ENCODE measurements at places on chromosomes 1 and 21.

- DNase-seq = no peak
These were observed 30.1 kb upstream of the KCNK2 start for GRCh38 chr1:215052256-215053015.

GRCh38 chr1:59027177-59027576 lies 243.3 kb upstream of the JUN start:
- no peak for DNase-seq

GRCh38 chr1:5847013-5847659 lies 145.1 kb downstream of the NPHP4 start:
- no peak for DNase-seq

DNA sequence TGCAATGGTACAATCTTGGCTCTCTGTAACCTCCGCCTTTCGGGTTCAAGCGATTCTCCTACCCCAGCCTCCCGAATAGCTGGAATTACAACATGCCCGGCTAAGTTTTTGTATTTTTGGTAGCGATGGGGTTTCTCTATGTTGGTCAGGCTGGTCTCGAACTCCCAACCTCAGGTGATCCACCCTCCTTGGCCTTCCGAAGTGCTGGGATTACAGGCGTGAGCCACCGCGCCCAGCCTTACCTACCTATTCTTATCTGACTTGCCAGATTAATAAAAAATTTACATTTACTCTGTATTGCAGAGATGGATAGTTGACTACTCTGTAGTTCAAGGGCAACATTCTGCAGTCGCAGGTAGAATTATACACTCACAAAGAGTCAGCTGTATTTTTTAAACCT lies 359.6 kb downstream of the KCTD3 start:
- no peak for DNase-seq

DNA sequence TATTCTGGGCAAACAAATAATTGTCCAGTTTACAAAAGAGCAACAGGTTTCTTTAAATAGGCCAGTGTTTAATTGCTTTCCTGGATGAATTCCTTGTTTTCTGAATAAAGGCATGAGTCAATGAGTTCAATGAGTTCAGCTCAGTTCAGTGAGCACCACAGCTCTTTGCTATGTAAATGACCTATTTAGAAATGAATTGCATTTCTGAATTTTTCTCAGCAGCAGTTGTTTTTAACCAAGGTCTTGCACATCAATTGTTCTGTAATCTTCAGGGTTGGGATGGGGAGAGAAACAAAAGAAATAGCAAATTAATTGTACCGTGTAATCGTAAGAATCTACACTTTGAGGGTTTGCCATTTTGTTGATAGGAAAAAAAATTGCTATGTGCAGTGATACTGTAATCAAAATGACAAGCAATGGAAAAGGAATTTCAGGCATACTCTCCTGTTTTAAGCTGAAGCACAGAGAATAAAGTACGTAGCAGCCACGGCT lies 45.7 kb downstream of the MIS18A start:
- no peak for DNase-seq

DNA sequence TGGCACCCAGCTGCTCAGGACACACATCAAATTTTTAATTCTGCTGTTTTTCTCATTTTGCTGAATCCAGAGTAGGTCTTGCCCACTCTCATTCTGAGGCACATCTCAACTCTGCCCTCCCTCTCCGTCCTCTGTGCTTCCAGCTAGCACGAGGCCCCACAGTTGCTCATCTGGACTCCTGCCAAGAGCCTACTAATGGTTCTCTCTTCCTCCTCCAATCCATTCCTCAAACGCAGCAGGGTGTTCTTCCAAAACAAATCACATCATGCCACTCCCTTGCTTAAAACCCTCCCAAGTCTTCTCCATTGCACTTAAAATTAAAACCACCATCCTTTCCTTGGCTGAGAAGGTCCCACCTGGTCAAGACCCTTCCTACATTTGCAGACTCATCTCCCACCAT lies 49.8 kb upstream of the SCAF4 start:
- no peak for DNase-seq

DNA sequence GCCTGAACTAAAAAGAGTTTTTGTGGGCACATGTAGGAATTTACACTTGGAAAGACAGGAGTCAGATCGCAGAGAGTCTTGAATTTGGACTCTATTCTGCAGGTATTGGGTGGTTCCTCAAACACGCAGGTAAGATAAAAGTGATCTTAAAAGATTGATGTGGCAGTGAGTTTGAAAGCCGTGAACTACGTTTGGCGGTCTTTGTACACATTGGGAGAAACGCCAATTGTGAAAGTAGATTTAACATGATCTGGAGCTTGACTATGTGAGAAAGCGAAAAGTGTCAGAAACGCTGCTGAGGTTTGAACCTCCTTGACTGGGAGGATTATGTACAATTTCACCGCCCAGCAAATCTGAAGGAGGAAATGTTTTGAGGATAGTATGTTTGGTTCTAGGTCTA lies 1.5 kb upstream of the PPP2R5A start:
- DNase-seq = no peak

- no peak for DNase-seq
These were observed 113.2 kb downstream of the NCAM2 start for GRCh38 chr21:21111309-21111920.

DNA sequence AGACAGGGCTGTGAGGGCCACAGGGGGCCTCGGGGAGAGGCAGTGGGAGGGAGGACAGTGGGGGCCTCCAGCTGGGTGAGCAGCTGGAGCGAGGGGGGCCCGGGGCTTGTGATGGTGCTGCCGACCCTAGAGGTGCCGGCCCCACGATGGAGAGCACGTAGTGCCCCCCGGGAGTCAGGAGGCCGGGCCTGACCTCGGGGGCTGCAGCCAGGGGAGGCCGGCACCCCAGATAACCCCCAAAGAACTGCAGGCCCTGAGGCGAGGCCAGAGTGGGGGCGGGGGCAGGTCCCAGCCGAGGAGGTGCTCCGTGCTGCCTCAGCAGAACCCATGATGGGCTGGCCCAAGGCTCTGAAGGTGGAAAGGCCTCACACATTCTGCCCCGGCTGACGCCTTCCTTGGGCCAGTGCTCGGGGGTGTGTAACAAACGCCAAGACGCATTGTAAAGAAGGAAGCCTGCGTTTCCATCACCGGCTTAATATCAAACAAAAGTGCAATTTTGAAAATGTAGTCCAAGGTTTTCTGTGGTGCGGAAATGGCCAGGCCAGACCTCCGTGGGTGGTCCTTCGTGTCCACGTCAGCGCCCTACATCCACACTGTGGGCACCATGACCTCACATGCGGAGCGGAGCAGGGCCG lies 55.2 kb downstream of the COL6A1 start:
- no peak for DNase-seq

DNA sequence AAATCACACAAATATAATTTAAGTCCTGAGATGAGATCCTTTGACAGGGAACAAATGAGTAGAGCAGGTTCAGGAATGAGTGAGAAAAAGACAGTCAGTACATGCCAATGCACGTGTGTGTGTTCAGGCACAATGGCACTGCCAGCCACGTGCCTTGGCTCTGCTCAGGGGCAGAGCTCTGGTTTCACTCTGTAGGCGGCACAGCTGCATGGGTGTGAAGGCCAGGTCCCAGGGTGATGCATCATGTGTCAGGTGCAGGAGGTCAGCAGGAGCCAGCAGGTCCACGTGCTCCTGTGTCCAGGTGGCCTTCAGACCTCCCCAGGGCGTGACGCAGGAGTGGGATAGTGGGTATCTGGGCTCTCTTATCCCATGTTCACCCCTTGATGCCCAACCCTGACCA lies 386.1 kb downstream of the KCNH1 start:
- DNase-seq = no peak

- no peak for DNase-seq
These were observed 168.2 kb downstream of the RASAL2 start for GRCh38 chr1:178262120-178262500.

- no peak for DNase-seq
These were observed 7.8 kb downstream of the NUAK2 start for GRCh38 chr1:205313563-205314308.

GRCh38 chr1:81237473-81238089 lies 563.2 kb upstream of the ADGRL2 start:
- DNase-seq = no peak

- no peak for DNase-seq
These were observed 45.8 kb downstream of the PRDM16 start for GRCh38 chr1:3114846-3115245.

GRCh38 chr1:190391582-190391981 lies 86.1 kb downstream of the BRINP3 start:
- DNase-seq = no peak
